Liver (tissue), 10 donors: ENCODE measurements at places on chromosomes 1 and 21. TPM values are rescaled to one million over a fixed set of nuclear protein-coding genes. Genes with fewer than 3 reads are reported as not detected.
A peak's percentile ranks its signal among the peaks of the same experiment; 100 is the strongest.

DNA sequence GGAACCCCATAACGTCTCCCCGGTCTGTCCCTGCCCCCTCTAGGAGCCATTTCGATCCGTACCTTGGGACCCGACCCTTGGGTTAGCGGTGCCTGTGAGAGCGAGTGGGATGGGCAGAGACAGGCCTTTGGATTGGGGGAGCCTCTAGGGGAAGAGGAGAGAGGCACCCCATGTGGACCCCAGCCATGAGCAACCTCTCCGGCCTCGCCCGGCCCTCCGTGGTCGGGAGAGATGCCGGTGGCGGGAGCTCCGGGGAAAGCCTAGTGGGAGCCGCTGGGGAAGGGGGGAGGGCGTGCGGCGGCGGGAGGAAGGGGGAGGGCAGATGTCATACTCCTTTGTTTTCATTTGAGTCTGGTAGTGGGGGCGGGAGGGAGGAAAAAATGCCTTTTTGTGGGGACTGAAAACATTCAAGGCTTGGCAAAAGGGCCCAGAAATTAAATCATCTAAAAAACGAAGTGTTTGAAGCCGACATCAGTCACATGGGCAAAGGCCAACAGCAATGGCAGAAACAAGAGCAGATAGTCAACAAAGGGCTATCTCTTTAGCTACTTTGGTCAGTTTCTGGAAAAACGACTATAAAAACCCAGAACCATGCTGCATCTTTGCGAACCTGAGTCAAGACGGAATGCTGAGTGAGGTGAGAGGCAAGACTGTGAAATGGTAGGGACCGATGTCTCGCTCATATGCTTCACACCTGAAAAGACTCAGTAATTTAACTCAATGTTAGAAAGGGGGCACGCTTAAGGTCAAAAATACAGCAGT, 758 bp downstream of the PTBP2 start:
- peaks cover 3% of the 10 kb centered on the region for H3K36me3 ChIP-seq
- H3K27me3 ChIP-seq = no peaks in the 10 kb centered on the region
- peak overlapping the region; percentile 93 for H3K27ac ChIP-seq

- H3K4me1 ChIP-seq = no peaks in the 10 kb centered on the region
- no peak overlapping the region for H3K4me3 ChIP-seq
- no peaks in the 10 kb centered on the region for H3K36me3 ChIP-seq
- H3K27ac ChIP-seq = no peak overlapping the region
Observed at GRCh38 chr1:101748077-101748476, 248.6 kb downstream of the OLFM3 start.

Gene RNF223
- total RNA-seq = 0.14 TPM

DNA sequence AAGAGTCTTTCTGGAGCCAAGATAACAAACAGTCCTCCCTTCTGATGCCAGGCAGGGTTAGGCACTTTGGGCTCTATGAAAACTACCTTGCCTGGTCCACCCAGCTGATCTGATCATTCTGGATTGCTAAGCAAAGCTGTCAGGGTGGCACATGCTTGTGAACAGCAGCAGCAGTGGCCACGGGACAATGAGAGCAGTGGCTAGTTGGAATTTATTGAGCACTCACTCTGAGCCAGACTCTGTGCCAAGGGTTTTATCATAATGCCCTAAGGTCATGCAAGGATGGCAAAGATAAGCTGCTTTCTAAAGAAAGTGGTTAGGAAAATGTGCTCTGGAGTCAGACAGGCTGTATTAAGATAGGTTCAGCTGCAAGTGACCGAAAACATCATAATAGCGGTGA, 390.4 kb upstream of the VAMP3 start:
- no peak overlapping the region for H3K27ac ChIP-seq
- H3K4me1 ChIP-seq = no peaks in the 10 kb centered on the region

Gene SHC1
- 65.5 TPM for total RNA-seq

GRCh38 chr1:219331424-219331823, 157.7 kb downstream of the LYPLAL1 start:
- H3K36me3 ChIP-seq = no peaks in the 10 kb centered on the region
- H3K27me3 ChIP-seq = no peaks in the 10 kb centered on the region
- H3K4me1 ChIP-seq = peaks cover 15% of the 10 kb centered on the region
- DNase-seq = no peak

DNA sequence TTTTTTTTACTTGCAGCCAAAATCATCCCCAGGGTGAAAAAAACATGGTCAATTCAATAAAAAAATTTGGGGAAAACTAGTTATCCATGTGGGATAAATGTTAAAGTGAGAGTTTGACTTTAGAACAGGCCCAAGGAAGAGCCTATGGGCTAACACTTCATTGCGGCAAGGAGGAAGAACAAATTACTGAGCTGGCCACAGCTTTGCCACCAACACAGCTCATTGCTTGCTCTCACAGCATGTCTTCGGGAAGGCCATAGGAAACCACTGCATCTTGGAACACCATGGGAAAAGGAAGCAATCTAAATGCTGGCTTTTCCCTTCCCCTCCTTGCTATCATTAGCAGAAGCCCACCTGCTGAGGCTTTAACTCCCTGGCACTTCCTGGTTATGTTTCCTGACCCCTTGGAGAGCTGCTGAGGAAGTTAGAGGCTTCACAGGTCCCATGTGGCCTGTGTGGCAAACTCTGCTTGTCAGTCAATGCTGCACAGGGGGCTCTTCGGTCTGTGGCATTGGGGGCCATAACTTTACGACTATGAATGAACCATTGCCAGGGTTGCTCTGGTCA, 86.0 kb downstream of the SLC25A24 start:
- H3K27me3 ChIP-seq = no peaks in the 10 kb centered on the region
- no peak overlapping the region for H3K4me3 ChIP-seq
- DNase-seq = no peak
- no peaks in the 10 kb centered on the region for H3K36me3 ChIP-seq
- no peak overlapping the region for H3K27ac ChIP-seq

DNA sequence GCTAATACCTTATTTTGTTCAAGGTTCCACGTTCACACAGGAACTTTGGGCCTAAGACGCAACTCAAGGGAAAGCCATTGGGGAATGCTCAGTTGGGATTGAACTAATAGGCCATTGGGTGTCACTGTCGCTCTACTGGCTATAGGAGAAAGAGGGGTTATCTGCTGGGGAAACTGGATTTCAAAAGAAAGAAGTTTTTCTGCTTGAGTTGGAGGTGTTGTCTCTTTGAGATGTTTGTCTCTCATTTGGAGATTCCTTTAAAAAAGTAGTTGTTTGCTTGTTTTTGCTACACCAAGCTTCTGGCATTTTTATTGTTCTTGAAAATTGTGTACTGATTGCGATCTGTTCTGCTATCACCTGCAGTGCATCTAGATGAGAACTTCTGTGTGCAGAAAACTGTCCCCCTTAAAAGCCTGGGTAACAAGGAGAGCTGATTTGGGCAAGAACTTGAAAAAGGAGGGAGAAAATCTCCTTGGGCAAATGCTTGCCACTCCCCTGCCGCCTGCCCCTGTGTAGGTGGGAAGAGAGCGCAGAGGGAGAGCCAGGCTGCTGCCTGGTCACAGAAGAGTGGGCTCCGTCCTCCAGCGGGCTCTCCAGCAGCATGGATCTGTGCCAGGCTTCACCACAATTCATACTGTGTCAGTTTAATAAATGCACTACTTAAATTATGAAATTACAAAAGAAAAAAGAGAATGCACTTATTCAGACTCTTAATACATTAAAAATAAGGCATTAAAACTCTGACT, 39.9 kb downstream of the PEX14 start:
- no peaks in the 10 kb centered on the region for H3K36me3 ChIP-seq
- H3K4me3 ChIP-seq = no peak overlapping the region
- H3K4me1 ChIP-seq = peaks cover 63% of the 10 kb centered on the region
- DNase-seq = no peak
- H3K27ac ChIP-seq = no peak overlapping the region

- no peak overlapping the region for H3K4me3 ChIP-seq
- no peak for DNase-seq
- H3K36me3 ChIP-seq = no peaks in the 10 kb centered on the region
- no peaks in the 10 kb centered on the region for H3K27me3 ChIP-seq
Observed at GRCh38 chr1:110829955-110830553, 42.9 kb upstream of the CD53 start.

Gene SCP2
- 122 TPM for total RNA-seq

Gene LCK
- total RNA-seq = 3.8 TPM

Gene CALML6
- total RNA-seq = 0.67 TPM

- no peak overlapping the region for H3K4me3 ChIP-seq
- H3K27me3 ChIP-seq = no peaks in the 10 kb centered on the region
- H3K36me3 ChIP-seq = no peaks in the 10 kb centered on the region
- H3K4me1 ChIP-seq = no peaks in the 10 kb centered on the region
Observed at GRCh38 chr1:72111662-72112061, 170.7 kb downstream of the NEGR1 start.

GRCh38 chr1:92502247-92502646, 15.5 kb upstream of the GFI1 start:
- no peaks in the 10 kb centered on the region for H3K36me3 ChIP-seq
- no peak overlapping the region for H3K4me3 ChIP-seq
- H3K27ac ChIP-seq = no peak overlapping the region
- DNase-seq = no peak
- H3K4me1 ChIP-seq = peaks cover 7% of the 10 kb centered on the region

- no peaks in the 10 kb centered on the region for H3K36me3 ChIP-seq
- no peaks in the 10 kb centered on the region for H3K27me3 ChIP-seq
- H3K4me1 ChIP-seq = no peaks in the 10 kb centered on the region
- no peak overlapping the region for H3K4me3 ChIP-seq
Observed at GRCh38 chr1:96234299-96234698, 487.3 kb upstream of the PTBP2 start.

- no peak overlapping the region for H3K27ac ChIP-seq
- no peak for DNase-seq
- H3K4me3 ChIP-seq = no peak overlapping the region
- no peaks in the 10 kb centered on the region for H3K36me3 ChIP-seq
Observed at GRCh38 chr1:237712082-237712481, 178.6 kb downstream of the ZP4 start.

- no peaks in the 10 kb centered on the region for H3K27me3 ChIP-seq
- H3K27ac ChIP-seq = no peak overlapping the region
- H3K4me3 ChIP-seq = no peak overlapping the region
Observed at GRCh38 chr1:12087797-12088314, 24.8 kb downstream of the TNFRSF8 start.

- H3K27ac ChIP-seq = no peak overlapping the region
- no peaks in the 10 kb centered on the region for H3K4me1 ChIP-seq
- peaks cover 6% of the 10 kb centered on the region for H3K36me3 ChIP-seq
Observed at GRCh38 chr1:93567255-93567918, 114.2 kb downstream of the BCAR3 start.

Gene PADI2
- total RNA-seq = 2.4 TPM

- no peak overlapping the region for H3K4me3 ChIP-seq
- no peaks in the 10 kb centered on the region for H3K36me3 ChIP-seq
- H3K27me3 ChIP-seq = no peaks in the 10 kb centered on the region
- H3K27ac ChIP-seq = no peak overlapping the region
- no peak for DNase-seq
Observed at GRCh38 chr1:230754796-230755195, 7.6 kb downstream of the CAPN9 start.

- H3K27me3 ChIP-seq = no peaks in the 10 kb centered on the region
- no peak for DNase-seq
- no peaks in the 10 kb centered on the region for H3K36me3 ChIP-seq
- H3K4me3 ChIP-seq = no peak overlapping the region
- no peaks in the 10 kb centered on the region for H3K4me1 ChIP-seq
Observed at GRCh38 chr1:163656095-163656759, 334.5 kb downstream of the NUF2 start.

DNA sequence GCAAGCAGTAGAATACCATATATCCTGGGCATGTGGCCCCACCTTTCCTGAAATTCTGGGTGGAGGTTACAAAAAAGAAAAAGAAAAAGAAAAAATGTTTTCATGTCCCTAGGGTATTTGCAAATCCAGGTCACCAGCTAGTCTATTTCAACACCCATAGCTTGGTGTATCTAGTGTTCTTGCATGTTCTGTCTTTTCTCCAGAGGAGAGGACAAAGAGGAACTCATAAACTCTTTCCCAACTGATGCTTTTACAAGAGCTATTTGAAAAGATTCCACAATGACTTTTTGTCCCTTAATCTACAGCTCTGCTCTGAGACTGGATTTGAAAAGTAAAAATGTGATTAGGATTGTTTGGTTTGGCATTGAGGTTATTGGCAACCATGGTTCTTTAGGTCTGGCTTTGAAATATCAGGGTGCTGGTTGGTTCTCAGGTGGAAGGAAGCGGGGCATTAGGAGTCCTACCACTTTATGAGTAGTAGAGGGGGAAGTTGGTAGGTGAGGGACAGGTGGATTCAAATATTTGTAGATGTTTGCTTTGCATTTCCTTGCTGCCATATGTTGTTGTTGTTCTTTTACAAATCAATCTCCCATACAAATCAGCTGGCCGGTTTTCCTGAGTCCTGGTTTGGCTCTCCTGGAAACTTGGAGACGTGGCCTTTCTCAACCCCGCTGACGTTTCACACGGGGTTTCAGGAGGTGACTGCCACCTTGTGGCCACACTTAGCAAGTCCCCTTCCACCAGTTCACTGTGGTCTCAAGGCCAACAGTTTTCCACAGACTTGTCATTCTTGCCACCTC, 126.7 kb upstream of the KIAA0040 start:
- no peaks in the 10 kb centered on the region for H3K36me3 ChIP-seq
- H3K4me3 ChIP-seq = no peak overlapping the region
- DNase-seq = peak; percentile 70

GRCh38 chr1:81954534-81955020, 153.8 kb downstream of the ADGRL2 start:
- no peak for DNase-seq
- no peaks in the 10 kb centered on the region for H3K27me3 ChIP-seq
- H3K4me1 ChIP-seq = no peaks in the 10 kb centered on the region
- peaks cover 5% of the 10 kb centered on the region for H3K36me3 ChIP-seq
- H3K27ac ChIP-seq = no peak overlapping the region

DNA sequence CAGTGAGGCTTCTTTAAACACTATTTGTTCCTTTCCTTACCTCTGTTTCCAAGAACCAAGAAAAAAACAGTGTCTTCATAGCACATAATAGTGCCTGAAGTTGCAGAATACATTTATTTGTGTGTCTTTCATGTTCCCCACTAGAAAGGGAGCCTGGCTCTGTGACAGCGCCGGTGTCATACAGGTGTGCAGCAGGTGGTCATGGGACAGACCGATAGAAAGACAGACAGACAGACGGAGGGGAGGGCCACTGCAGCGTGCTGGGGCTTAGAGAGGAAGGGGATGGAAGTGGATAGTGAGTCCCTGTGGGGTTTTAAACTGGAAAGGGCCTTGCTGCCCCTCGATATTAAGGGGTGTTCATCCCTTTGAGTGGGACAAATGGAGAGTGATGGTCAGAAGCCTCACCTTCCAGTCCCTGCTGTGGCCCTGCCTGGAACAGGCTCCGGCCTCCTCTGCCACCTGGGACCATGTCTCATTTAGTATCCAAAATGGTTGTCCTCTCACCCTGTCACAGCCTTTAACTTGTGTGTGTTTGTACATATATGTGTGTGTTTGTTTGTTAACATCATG, 152.9 kb downstream of the PGBD5 start:
- H3K4me3 ChIP-seq = no peak overlapping the region
- peaks cover 14% of the 10 kb centered on the region for H3K36me3 ChIP-seq
- H3K4me1 ChIP-seq = no peaks in the 10 kb centered on the region
- H3K27ac ChIP-seq = no peak overlapping the region
- no peak for DNase-seq

DNA sequence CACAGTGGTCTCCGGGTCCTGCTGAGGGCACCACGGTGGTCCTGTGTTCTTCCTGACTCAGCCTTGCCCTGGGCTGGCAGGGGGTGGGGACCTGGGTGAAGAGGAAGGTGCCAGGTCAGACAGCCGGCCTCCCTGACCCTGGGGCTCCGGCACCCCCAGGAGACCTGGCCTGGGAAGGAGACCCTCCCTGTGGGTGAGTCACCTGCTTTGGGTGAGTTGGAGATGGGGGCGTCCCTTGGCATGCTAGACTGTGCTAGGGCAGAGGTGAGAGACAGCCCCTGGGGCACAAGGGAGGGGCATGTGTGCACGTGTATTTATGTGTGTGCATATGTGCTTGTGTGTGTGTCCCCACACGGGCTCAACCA, 23.4 kb downstream of the SPSB1 start:
- H3K4me3 ChIP-seq = no peak overlapping the region
- no peaks in the 10 kb centered on the region for H3K27me3 ChIP-seq
- H3K4me1 ChIP-seq = no peaks in the 10 kb centered on the region
- no peaks in the 10 kb centered on the region for H3K36me3 ChIP-seq
- no peak overlapping the region for H3K27ac ChIP-seq
- DNase-seq = no peak
